ENCODE measurements at places on chromosomes 2 and 18.

GRCh38 chr2:195214072-195214471 lies 443.0 kb upstream of the SLC39A10 start:
- no peaks in the 10 kb centered on the region for H3K27me3 ChIP-seq
- no peak overlapping the region for H3K4me3 ChIP-seq
- no peaks in the 10 kb centered on the region for H3K4me1 ChIP-seq
- no peak for DNase-seq
- H3K27ac ChIP-seq: no peak overlapping the region
- no peaks in the 10 kb centered on the region for H3K36me3 ChIP-seq

DNA sequence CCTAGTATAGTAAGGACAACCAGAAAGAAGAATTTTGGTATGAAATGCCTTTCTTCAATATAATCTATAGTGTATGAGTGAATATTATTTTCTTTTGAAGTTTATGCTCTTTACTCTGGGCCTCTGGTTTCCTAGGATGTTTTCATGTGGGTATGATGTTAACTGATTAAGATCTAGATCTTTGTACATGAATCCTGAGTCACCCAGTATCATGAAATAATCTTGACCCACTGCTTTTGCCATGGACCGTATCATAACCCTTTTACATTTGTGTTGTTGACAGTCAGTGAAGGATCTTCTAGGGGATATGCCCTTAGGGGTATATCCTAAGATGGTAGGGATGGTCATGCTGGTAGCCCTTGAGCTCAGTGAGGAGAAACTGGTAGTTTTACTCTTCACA lies 100.3 kb downstream of the RAB3GAP1 start:
- no peaks in the 10 kb centered on the region for H3K4me1 ChIP-seq
- H3K4me3 ChIP-seq: no peak overlapping the region
- no peak for DNase-seq
- H3K27ac ChIP-seq: no peak overlapping the region

GRCh38 chr2:47890711-47891368 lies 15.5 kb downstream of the FBXO11 start:
- no peaks in the 10 kb centered on the region for H3K4me1 ChIP-seq
- H3K27ac ChIP-seq: no peak overlapping the region
- no peaks in the 10 kb centered on the region for H3K27me3 ChIP-seq
- no peaks in the 10 kb centered on the region for H3K36me3 ChIP-seq

- no peaks in the 10 kb centered on the region for H3K27me3 ChIP-seq
- H3K27ac ChIP-seq: no peak overlapping the region
- no peak overlapping the region for H3K4me3 ChIP-seq
- H3K36me3 ChIP-seq: no peaks in the 10 kb centered on the region
- no peaks in the 10 kb centered on the region for H3K4me1 ChIP-seq
These were observed 254.3 kb downstream of the CAMKMT start for GRCh38 chr2:44615950-44616518.

- H3K27me3 ChIP-seq: peaks cover 10% of the 10 kb centered on the region
- peak overlapping the region; percentile 14 for H3K27ac ChIP-seq
- H3K36me3 ChIP-seq: no peaks in the 10 kb centered on the region
- DNase-seq: peak; percentile 59
- H3K4me3 ChIP-seq: peak overlapping the region; percentile 49
These were observed 646 bp downstream of the ALS2 start for GRCh38 chr2:201779901-201780673.

GRCh38 chr2:187168720-187169713 lies 279.0 kb downstream of the CALCRL start:
- H3K27ac ChIP-seq: peak overlapping the region; percentile 58
- H3K4me3 ChIP-seq: no peak overlapping the region
- H3K36me3 ChIP-seq: no peaks in the 10 kb centered on the region

DNA sequence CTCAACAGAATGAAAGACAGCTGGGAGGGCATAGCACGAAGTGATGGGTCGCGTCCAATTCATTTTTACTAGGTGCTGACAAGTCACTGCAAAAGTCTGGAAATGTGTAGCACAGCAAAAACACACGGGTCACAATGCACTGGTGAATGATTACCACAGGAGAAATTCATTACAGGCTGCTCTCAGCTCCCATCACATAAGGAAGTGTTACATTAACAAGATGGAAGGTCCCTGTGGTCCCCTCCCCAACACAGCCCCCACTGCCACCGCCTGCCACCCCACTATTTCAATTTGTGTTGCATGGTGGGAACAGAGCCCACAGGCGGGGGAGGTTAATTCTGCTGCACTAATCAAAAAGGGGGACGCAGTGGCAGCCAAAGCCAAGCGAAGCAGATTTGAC lies 122.8 kb downstream of the NRP2 start:
- no peak overlapping the region for H3K4me3 ChIP-seq
- peaks cover 9% of the 10 kb centered on the region for H3K4me1 ChIP-seq
- DNase-seq: no peak
- H3K27me3 ChIP-seq: peaks cover 10% of the 10 kb centered on the region
- H3K27ac ChIP-seq: no peak overlapping the region
- H3K36me3 ChIP-seq: no peaks in the 10 kb centered on the region

DNA sequence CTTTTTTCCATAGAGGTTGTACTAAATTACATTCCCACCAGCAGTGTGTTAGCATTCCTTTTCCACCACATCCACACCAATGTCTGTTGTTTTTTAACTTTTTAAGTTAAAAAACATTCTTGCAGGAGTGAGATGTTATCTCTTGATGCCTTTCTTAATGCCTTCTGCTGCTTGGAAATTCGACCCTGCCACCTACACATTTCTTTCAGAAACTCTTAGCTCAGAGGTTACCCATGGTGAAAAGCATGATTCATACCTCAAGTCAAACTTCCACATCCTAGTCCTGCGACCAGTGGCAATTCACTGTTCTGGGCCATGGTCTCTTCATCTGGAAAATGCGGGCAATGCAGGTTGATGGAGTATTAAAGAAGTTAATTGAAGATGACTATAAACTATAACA lies 12.7 kb upstream of the HNMT start:
- no peaks in the 10 kb centered on the region for H3K36me3 ChIP-seq
- H3K4me3 ChIP-seq: no peak overlapping the region
- H3K27me3 ChIP-seq: no peaks in the 10 kb centered on the region
- DNase-seq: no peak

DNA sequence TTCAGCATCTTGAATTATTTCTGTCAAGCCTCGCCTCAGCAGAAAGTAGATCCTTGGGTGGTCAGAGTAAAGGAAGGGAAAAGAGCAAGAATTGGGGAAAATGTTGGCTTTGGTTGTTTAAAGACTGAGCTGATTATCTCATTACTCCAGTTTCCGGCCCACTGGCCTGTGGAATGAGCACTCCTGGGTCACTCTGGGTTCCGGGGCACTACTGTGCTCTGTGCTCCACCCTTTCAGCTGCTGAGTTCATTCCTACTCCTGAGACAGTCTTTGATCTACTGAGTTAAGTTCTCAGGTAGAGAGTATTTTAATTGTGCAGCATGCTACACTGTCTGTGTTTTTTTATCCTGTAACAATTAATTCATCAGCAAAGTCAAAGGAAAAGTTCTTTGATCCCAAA lies 427.7 kb downstream of the CDH2 start:
- DNase-seq: no peak
- H3K27me3 ChIP-seq: no peaks in the 10 kb centered on the region
- no peak overlapping the region for H3K4me3 ChIP-seq

DNA sequence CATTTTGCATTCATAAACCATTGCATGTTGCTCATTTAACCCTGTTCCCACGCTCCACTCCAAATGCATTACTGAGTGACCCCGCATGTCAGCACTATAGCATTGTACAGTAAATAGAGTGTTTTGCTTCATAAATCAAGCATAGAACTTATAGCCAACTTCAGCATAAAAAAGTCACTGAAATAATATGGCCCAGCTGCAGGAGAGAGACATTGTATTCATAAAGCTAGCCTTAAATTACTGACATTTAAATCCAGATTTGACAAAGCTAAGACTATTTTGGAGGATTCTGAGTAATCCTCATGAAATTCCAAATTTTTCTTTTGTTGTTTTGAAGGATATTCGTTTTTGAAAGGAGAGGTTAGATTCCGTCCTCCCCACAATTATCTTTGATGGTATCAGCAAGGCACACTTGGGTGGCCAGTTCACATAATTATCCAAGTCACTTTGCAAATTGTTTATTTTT lies 320.9 kb upstream of the TCF4 start:
- H3K27me3 ChIP-seq: no peaks in the 10 kb centered on the region
- peaks cover 3% of the 10 kb centered on the region for H3K4me1 ChIP-seq
- no peak for DNase-seq
- no peak overlapping the region for H3K4me3 ChIP-seq
- no peak overlapping the region for H3K27ac ChIP-seq

GRCh38 chr2:74632209-74632938 lies 15.8 kb downstream of the M1AP start:
- peaks cover 5% of the 10 kb centered on the region for H3K27me3 ChIP-seq
- no peaks in the 10 kb centered on the region for H3K36me3 ChIP-seq
- H3K4me3 ChIP-seq: no peak overlapping the region
- DNase-seq: no peak

All from endothelial cell of umbilical vein (primary cell).